ENCODE measurements at places on chromosomes 13 and 19.

- no peak for DNase-seq
These were observed 13.7 kb downstream of the SMIM24 start for GRCh38 chr19:3466635-3467034.

DNA sequence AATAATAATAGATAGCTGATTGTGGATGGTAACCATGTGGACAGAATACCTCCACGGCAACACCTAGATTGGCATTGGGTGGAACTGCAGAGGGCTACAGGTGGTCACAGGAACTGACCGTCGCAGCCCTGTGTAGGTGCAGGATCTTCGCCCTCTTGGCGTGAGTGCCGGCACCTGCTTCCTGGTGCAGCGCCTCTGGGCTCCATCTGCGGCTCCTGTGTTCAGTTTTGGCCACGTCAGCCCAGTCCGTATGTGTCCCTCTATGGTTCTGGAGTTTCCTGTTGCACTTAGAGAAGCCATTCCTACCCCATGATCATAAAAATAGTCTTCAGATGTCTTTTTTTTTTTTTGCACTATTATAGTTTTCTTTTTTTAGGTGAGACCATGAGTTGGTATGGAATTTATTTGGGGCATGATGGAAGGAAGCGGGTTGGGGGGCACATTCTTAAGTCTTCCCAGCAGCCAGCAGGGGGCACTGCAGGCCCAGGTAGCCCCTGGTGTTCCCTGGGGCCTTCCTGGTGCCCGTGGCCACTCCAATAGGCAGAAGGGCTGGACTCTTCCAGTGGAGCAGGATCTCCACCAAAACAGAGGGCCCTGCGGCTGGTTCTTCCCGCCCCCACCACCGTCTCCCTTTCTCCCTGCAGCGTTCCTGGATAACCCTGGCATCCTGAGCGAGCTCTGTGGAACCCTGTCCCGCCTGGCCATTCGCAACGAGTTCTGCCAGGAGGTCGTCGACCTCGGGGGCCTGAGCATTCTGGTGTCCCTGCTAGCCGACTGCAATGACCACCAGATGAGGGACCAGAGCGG lies 10.1 kb upstream of the SLC25A42 start:
- peak; percentile 50 for DNase-seq

- peak; percentile 32 for DNase-seq
These were observed 4.5 kb downstream of the MAMSTR start for GRCh38 chr19:48714759-48715675.

GRCh38 chr13:90382425-90382824 lies 965.1 kb upstream of the MIR17HG start:
- DNase-seq: no peak

DNA sequence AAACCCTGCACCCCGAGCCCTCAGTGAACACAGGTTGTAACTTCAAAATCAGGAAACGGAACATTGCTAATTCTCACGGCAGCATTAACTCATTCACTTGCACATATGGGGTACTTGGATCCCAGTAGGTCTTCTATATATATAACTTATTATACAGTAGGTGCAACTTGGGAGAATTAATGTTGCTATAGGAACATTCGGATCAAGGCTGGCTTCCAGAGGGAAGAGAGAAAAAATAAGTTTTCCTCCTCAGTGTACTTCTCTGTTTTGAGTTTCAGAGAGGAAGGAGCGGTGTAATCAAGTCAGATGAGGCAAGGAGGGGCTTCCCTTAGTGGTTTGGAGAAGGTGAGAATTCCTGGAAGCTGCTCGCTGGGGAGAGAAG lies 90.9 kb upstream of the ZNF507 start:
- DNase-seq: no peak

- DNase-seq: no peak
These were observed 34.9 kb upstream of the PSPC1 start for GRCh38 chr13:19817510-19818158.

DNA sequence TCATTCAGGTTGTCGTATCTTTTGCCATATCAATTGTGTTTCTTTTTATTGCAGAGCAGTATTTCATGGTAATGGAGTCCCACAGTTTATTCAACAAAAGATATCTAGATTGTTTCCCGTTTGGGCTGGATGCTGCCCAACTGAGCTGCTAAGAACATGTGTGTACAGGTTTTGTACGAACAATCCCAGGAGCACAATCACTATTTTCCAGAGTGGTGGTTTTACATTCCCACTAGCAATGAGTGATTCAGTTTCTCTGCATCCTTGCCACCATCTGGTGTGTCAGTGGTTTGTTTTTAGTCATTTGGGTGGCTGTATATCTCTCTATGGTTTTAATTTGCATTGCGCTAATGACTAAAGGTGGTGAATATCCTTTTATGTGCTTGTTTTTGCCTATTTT lies 52.7 kb upstream of the ZDHHC20 start:
- no peak for DNase-seq
